ENCODE measurements at places on chromosomes 2 and 18. TPM values are rescaled to one million over a fixed set of nuclear protein-coding genes. Genes with fewer than 3 reads are reported as not detected.

GRCh38 chr2:188848887-188849435 is 125.2 kb upstream of the COL3A1 start:
- no peak for DNase-seq

DNA sequence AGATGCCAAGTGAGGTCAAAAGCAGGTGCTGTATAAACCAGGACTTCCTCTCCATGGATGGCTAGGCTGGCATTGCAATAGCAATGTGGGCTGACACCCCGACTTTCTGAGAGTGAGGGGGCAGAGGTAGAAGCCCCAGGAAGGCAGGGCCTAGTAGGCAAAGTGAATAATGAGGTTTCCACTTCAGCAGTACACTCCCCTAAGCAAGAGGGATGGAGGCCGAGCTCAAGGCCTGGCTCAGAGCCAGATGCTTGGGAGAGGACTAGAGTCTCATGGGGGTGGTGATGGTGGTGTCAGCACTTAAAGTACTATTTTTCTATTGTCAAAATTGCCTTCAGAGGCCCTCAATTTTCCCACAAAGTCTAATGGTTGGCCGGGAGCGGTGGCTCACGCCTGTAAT is 41.6 kb upstream of the HK2 start:
- DNase-seq, result no peak

- no peak for DNase-seq
These were observed 141.0 kb downstream of the THADA start for GRCh38 chr2:43454791-43455190.

The KLHL14 gene
- 1.1 TPM for total RNA-seq

The SCN1A gene
- not detected for total RNA-seq

DNA sequence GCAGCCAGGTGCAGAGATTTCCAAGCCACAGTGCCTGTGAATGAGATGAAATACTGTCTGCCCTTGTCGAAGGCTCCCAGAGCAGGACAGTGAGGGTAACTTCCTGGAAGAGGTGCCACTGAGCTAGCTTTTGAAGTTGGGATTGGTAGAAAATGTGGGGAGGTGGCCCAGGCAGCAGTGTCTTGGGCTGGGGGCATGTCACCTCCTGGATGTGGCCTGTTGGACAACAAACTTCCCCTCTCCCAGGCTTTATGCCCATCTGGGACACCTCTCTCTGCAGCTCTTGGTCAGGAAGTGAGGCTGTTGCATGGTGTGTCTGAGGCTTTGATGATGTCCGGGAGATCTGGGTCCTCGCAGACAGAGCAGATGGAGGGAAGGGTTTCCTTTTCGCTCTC is 151.4 kb downstream of the DYSF start:
- peak; percentile 30 for DNase-seq

GRCh38 chr2:182784058-182784706 is 68.1 kb downstream of the DNAJC10 start:
- DNase-seq, result no peak

DNA sequence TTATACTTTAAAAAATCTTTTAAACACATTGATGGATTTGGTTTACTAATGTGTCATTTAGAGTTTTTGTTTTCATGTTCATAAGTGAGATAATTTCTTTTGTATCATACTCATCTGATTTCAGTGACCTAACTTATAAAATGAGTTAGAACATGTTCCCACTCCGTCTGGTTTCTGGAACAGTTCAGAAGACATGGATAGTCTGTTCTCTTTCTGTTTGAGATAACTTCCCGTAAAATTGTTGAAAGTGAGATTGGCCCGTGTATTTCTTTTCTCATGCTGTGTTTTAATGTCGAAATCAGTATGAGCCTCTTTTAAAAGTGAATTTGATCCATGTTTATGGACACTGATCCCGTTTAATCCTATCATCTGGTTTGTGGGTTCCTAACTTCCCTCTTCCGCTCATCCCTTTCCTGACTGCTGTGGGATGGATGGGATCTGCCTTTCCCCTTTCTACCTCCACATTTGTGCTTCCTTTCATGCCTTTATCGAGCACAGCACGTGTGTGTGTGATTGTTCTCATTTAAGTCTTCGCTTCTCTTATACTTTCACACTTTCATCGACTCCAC is 78.9 kb downstream of the COPS8 start:
- DNase-seq, result no peak

- no peak for DNase-seq
These were observed 73.1 kb upstream of the ZNF521 start for GRCh38 chr18:25425024-25425423.

DNA sequence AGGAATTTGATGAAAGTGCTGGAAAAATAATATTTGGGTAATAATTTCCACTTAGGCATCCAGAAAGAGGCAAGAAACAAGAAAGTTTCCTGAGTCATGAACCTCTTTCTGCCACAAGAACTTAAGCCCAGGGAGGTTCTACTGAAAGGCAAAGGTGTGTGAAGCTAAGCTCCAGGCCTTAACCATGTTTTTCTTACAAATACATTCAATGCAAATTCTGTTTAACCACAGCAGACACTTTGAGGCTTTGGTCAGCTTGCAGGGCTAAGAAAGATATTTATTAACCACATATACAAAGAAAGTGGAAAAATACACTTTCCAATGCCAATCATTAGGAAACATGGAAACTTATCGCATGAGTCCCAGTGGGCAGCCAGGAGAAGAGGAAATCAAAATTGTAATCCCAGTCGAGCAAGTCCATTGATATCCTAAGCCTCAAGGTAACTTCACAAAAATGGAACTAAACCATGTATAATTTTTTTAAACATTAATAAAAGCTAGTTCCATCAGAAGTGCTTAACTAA is 68.3 kb downstream of the PIEZO2 start:
- DNase-seq, result no peak

The LDLRAD4 gene
- total RNA-seq, result 15.6 TPM

The FAM136A gene
- 22.5 TPM for total RNA-seq

The FHL2 gene
- 8.3 TPM for total RNA-seq

DNA sequence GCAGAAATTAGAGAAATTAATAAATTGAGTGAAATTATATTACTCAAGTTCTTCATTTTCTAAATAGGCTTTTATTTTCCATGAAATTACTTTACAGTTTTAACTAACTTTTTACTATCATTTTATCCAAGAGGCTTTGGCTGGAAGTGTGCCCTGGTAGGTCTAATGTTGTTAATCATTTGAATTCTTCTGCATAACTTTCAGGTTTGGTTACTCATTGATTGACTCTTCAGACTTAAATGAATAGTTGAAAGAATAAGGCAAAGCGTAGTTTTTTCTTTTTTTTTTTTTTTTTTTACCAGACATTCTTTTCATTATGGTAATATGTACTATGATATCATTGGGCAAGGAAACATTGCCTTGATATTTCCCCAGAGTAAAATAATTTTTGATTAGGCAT is 228.4 kb upstream of the MMADHC start:
- no peak for DNase-seq

DNA sequence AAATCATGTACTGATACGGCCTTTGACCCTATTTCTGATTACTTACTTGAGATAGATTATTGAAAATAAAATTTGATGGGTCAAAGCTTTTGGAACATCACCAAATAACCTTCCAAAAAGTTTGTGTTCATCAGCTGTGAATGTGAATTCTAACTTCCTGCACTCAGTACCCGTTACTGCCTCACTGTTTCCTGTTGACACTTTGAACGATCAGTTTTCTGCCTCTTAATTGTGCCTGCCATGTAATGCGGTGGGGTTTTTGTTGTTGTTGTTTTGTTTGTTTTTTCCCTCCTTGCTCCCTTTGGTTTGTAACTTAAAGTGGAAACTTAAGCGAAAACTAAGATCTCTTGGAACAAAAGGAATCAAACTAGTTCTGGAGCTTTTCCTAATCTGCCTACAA is 18.9 kb downstream of the ATG16L1 start:
- DNase-seq, result no peak

DNA sequence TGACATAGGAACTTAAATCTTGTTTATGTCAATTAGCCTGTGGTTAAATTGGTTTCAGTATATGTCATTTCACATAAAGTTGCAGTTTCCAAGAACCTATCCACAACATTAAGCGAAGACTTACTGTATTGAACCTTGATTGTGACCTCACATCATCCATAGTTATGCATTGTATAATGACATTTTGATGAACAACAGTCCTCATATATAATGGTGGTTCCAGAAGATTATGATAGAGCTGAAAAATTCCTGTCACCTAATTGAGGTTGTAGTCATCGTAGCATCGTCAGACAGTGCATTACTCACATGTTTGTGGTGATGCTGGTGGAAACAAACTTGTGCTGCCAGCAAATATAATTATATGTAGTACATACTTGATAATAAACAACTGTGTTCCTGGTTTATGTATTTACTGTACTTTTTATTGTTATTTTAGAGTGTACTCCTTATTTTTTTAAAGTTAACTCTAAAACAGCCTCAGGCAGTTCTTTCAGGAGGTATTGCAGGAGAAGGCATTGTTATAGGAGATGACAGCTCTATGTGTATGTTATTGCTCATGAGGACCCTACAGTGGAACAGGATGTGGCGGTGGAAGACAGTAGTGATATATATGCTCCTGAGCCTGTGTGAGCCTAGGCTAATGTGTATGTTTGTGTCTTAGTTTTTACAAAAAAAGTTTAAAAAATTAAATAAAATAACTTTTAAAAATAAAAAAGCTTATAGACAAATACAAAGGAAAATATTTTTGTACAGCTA is 56.6 kb downstream of the UBE2E3 start:
- DNase-seq, result no peak

- DNase-seq, result no peak
These were observed 51.9 kb downstream of the CDH2 start for GRCh38 chr18:28125051-28125450.

The COL5A2 gene
- 83.5 TPM for total RNA-seq

The PEX13 gene
- total RNA-seq, result 42.8 TPM

The SERPINB13 gene
- not detected for total RNA-seq

DNA sequence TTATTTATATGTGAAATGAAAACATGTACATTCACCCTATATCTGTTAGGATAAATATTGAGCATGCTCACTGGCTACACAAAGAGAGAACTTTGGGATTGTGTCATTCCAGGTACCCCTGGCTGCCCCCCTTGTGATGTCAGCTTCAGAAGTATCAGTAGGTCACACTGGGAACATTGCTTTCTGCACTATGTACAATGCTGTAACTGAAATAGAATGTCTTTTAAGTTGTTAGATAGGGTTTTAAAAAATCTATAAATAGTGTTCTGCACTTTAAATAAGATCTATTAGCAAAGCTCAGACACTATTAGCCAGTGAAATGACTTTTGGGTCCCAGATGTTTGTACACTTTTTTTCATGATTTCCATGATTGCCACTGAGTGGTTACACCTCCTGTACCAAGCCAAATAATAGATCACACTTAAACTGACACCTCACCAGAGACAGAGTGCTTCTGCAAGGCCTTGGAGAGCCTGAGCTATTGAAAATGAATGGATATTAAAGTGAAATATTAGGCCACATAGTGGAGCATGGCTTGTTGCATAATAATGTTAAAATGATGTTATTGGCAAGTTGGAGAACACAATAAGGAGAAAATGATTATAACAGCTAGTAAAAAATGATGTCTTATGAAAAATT is 297.0 kb upstream of the NXPH2 start:
- DNase-seq, result no peak
